Lung microvascular endothelial cell (primary cell): ENCODE measurements at places on chromosomes 4 and X.
A peak's percentile ranks its signal among the peaks of the same experiment; 100 is the strongest.

- DNase-seq: no peak
These were observed 966 bp downstream of the TBC1D25 start for GRCh38 chrX:48540480-48540879.

DNA sequence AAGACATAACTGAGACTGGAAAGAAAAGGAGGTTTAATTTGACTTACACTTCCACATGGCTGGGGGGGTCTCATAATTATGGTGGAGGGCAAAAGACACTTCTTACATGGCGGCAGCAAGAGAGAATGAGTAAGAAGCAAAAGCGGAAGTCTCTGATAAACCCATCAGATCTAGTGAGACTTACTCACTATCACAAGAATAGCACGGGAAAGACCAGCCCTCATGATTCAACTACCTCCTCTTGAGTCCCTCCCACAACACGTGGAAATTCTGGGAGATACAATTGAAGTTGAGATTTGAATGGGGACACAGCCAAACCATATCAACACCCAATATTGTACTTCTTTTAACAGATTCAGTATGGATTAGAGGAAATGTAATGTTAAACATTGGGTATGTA is 646.6 kb downstream of the ANKRD50 start:
- DNase-seq: no peak

DNA sequence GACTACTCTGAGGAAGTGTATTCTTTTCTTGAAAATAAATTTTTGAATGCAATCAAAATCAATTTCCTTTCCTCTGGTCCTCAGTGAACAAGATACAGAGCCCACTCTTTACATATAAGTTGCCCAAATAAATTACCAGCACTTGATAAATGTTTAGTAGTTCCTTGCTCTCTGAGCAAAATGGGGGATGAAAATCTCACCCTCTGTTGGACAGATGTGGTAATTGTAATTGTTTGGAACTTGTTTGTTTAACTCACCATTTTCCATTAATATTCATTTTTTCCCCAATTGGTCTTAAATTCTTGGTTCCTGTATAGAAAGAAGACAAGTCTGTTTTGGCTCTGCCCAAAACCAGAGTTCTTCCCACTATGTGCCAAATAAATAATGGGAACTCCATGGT is 146.3 kb downstream of the LDB2 start:
- peak; percentile 46 for DNase-seq

- peak; percentile 20 for DNase-seq
These were observed 440.9 kb downstream of the MID1IP1 start for GRCh38 chrX:39242187-39242586.

DNA sequence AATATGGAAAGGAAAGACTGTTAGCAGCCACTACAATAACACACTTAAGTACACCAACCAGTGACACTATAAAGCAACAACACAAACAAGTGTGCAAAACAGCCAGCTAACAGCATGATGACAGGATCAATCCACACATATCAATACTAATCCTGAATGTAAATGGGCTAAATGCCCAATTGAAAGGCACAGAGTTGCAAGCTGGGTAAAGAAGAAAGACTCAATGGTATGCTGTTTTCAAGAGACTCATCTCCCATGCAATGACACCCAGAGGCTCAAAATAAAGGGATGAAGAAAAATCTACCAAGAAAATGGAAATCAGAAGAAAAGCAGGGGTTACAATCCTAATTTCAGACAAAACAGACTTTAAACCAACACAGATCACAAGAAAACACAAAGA is 94.2 kb upstream of the ENPEP start:
- no peak for DNase-seq

- DNase-seq: no peak
These were observed 33.6 kb downstream of the BCOR start for GRCh38 chrX:40064055-40064597.

GRCh38 chr4:109424093-109424841 is 9.3 kb upstream of the SEC24B start:
- DNase-seq: no peak

GRCh38 chr4:155608225-155608885 is 58.3 kb upstream of the GUCY1A1 start:
- DNase-seq: no peak

DNA sequence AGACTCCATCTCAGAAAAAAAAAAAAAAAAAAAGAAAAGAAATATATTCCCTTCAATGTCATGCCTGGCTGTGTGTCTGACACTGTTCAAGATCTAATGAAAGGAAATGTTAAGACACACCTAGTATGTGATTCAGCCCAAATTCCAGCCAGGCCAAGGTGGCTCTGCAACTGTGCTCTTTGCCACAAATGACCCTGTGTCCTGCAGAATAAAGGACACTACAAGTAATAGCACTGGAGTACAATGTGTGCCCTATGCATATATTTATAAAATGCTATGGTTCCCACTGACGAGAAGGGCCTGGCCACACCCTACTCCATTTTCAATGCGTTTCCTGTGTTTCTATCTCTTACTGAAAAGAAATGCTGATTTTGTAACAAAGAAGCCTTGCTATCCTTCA is 98.0 kb upstream of the SORBS2 start:
- DNase-seq: no peak
